Activated CD4-positive, CD25-positive, alpha-beta regulatory T cell treated with anti-CD3 and anti-CD28 coated beads, Interleukin-2, amount 50 U/mL, for 16 hours (primary cell): ENCODE measurements at places on chromosomes 12 and 14.

DNA sequence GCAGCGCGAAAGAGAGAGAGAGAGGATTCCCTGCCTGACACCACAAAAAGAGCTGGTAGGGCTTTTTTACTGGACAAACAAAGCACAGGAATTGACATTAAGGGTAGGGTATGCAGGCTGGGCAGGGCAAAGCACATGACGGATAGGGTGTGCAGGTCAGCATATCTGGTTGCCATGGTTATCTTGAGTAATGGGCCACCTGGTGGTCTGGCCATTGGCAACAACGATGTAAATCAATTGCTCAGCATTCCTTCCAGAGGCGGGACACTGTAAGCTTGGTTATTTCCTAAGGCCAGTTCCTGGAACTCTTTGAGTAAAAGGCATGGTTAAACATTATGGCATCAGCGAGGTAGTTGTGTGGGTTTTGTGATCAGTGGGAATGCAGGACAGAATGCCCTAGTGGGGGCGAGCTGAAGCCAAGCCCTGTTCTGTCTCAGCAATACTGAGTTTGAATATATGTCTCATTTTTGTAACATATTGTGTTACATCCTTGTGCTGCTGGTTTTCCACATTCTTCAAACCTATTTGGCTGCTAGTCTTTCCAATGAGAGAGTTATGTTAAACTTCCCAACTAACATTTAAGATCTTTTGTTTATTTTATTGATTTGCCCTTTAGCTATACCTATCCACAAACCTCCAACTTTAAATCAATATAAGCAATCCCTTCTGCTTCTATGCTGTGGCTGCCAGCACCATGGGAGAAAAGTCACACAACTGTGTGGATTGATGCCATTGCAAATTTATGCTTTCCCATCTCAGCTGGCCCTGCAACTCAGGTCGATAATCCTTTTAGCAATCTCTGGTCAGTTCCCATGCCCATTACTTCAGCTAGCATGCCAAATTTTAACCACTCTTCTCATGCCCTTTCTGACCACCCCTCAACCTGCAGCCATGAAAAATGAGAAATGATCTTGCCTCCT is 396.7 kb upstream of the PDE3A start:
- no peak for DNase-seq

- DNase-seq = no peak
Observed at GRCh38 chr12:15364221-15365160, 42.2 kb downstream of the PTPRO start.

DNA sequence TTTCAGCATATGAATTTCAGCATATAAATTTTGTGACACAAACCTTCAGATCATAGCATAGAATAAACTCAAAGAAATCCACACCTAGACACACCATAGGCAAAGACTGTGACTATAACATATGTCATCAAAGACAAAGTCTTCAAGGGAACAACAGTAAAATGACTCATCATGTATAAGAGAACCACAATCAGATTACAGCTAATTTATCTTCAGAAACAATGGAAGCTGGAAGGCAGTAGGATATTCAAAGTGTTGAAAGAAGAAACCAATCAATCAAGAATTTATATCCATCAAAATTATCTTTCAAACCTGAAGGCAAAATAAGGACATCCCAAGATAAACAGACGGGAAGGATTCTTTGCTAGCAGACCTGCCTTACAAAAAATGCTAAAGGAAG is 29.0 kb downstream of the DLK1 start:
- DNase-seq = no peak

DNA sequence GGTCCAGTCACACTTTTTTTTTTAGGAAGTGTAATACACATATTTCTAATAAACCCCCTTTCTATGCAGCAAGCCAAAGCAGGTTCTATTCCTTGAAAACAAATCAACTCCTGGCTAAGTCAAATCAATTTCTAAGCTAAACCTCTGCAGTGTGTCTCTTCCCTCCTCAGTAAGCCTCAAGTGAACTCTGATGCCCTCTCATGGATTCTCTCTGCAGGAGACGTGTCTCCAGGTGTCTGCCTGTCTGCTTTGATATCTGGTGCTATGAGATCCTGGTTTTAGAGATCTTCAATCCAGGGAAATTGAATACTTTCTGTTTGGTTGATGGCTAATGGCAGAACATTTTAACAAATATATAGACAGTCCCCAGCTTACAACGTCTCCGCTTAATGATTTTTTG is 791.7 kb downstream of the AACS start:
- no peak for DNase-seq

- no peak for DNase-seq
Observed at GRCh38 chr12:57811028-57811755, 7.3 kb downstream of the AVIL start.

DNA sequence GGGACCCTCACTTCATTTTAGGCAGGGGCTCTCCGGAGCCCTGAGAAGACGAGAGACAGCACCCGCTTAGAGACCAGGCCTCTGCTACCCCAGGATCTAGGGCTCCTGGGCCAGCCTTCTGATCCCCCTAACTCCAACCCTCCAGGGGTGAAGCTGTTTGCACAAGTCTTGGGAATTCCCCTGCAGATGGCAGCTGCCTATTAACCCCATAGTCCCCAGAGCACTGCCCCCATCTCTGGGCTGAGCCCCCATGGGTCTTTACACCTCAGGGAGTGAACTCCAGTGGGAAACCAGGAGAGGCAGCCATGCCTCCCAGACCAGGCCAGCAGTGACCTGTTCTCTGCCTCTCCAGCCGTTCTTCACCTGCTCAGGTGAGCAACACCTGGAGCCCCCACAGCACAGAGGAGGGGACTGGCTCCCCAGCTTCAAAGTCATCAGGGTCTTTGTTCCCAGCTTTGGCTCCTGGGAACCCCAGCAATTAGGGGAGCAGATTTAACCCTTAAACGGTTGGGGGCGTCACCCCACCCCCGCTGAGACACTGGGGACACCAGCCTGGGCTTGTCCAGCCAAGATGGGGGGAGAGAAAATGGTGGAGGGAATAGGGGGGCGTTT is 2.3 kb downstream of the WNT10B start:
- no peak for DNase-seq
